ENCODE measurements at places on chromosomes 3 and 15.

DNA sequence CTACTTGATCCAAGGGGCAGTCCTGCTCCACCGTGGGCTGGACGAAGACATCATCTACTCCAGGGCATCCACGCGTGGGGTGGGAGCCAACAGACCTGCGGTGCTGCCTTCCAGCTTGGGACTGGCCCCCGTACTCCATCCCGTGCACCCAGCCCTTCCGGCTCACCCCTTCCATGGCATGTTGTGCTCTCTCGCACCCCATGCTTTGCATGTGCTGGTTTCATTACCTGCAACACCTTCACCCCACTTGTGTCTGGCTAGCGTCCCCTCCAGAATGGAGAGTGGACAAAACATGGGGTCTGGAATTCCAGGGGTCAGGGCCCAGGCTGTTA lies 30.2 kb downstream of the SEMA7A start:
- no peak for DNase-seq

DNA sequence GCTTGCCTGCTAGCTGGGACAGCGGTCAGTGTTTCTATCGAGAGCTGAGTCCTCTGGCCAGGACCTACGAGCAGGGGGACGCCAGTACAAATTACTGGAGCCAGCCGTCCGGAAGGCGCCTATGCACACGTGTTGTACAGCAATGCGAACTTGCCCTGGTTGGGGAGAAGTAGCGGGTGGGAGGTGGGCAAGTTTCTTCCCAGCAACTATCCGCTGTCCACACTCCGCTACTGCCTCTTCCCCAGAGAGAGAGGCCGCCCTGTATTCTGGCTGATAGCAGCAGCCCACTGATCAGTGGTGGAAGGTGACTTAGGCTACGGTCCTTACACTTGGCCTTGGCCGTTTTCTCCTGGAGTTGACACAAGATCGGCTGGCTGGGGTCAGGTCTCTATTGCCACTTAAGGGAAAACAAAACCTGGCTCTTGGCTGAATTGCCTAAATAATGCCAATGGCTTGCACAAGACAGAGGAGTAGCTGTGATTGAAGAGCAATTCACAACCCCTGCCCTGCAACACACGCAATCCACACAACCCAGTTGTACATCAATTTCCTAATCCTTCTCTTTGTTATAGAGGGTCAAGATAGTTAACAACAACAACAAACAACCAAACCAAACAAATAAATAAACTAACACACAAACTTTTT lies 12.8 kb upstream of the SHC4 start:
- no peak for DNase-seq

DNA sequence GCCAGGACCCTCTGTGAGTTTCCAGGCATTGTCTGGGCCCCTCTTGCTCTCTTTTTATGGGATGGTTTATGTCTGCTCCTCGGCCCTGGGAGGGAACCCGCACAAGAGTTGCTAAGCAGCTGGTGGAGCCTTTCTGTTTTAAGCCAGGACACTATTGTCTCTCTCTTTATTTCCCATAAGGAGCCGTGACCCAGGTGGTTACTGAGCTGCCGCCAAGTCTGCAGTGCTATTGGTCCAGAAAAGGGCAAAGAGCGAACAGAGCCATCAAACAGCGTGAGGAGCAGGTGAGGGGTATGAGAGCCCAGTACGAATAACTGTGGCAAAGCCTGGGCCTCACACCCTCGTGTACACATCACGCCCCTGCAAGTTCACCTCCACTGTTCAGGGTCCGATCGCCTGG lies 280.2 kb downstream of the SHQ1 start:
- DNase-seq: no peak

GRCh38 chr3:151787626-151788025 lies 26.3 kb upstream of the AADAC start:
- no peak for DNase-seq

- DNase-seq: no peak
Observed at GRCh38 chr3:121295979-121296378, 249.8 kb downstream of the POLQ start.

GRCh38 chr3:32840086-32840841 lies 22.5 kb downstream of the TRIM71 start:
- DNase-seq: no peak

DNA sequence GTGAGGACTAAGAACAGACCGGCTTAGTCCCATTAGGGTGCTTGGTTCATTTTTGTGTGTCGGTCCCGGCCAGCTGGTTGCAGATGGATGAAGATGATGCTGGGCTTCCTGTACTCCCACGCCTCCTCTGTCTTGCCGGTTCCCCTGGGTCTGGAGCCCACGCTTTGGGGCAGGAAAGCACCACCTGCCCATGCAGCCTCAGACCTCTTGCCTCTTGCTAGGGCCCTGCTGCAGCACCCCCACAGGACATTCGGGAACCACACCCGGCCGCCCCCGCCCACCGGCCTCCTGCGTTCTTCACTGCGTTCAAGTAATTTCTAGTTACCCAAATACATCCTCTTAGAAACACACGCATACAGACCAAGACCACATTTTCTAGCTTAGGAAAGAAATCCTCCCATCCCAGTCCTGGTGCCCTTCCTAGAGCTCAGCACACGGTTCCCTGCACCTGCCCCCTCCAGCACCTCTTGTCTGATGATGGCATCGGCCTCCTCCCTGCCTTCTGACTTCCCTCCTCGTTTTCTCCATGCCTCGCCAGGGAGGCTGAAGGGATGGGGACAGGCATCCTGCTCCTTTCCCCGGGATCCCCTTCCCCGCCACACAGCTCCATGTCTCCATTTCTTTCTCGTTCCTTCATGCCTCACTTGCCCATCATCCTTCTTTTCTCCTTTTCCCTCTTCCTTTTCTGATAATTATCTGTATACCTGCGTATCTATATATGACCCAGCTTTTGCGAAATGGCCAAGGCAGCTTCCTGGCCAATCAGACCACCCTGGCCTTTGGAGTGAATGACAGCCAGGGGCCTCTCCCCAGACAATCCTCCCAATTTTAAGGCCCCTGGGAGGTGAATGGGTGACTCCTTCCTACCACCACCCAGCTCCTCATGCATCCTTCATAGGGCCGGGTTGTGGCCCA lies 30.9 kb downstream of the FAM3D start:
- no peak for DNase-seq

DNA sequence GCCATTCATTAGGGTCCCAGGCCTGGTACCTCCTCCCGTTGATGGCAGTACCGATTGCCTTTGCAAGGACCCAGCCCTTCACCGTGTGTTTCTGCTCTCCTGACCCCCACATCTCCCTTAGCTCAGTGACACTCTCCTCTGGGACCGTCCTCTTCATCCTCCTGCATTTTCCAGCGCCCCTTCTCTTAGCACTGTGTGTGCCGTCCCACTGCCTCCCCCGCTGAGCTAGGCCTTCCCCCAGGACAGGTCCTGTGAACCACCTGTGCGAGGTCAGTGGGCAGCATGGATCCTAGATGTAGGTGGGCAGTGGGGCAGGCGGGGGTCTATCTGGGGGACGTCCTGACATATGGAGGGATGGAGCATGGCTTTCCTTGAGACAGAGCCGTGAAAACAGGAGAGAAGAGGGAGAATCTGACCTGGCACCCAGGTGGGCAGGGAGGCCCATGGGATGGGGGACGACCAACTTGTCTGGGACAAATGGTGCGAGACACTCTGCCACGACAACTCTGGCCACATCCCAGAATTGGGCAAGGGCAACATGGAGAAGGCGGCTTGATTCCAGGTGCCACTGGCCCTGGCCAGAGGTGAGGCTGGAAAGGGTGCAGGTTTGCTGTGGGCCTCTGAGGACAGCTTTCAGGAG lies 87.7 kb upstream of the ALDH1L1 start:
- DNase-seq: no peak

GRCh38 chr3:172102123-172102882 lies 62.9 kb downstream of the FNDC3B start:
- no peak for DNase-seq

- no peak for DNase-seq
Observed at GRCh38 chr15:69359722-69360121, 54.4 kb upstream of the KIF23 start.

GRCh38 chr3:107920538-107920937 lies 170.3 kb downstream of the CD47 start:
- DNase-seq: no peak

- no peak for DNase-seq
Observed at GRCh38 chr15:100341239-100341749, 481 bp downstream of the ADAMTS17 start.

DNA sequence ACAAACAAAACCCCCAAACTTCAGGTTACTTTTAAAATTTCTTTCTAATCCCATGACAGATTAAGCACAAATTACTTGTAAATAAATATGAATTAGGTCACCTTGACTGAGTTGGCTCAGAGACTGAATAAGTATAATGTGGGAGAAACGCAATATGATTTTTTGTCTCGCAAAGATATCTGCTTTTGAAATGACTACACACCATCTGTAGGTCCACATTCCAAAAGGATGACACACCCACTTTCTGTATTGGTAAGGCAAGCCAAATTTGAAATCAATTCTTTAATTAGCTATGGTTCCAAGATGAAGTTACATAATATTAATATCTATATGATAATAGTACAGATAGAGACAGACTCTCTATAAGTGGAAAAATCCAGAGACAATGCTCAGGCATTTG lies 66.9 kb upstream of the CSPG5 start:
- DNase-seq: no peak

DNA sequence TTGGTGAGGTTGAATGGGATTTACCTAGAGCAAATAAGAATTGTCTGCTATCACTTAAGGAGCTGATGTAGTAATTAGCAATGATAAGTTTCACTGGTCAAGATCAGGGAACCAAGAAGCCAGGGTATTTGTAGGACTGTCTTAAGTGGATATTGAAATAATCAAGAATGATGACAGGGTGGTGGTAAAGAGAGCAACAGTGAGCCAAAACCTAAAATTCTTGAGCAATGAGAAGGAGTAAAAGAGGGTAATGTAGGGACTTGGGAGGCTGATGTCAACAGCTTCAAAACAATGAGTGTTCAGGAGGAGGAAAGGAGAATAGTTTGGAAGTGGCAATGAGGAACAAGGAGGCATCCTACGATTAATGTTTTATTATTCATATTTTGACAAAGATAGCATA lies 31.5 kb upstream of the SLC2A2 start:
- DNase-seq: no peak

GRCh38 chr15:92636401-92636907 lies 19.1 kb downstream of the FAM174B start:
- DNase-seq: no peak

- DNase-seq: no peak
Observed at GRCh38 chr3:62238003-62238402, 135.3 kb downstream of the FEZF2 start.

GRCh38 chr3:40582401-40583027 lies 57.8 kb downstream of the ZNF621 start:
- DNase-seq: no peak

DNA sequence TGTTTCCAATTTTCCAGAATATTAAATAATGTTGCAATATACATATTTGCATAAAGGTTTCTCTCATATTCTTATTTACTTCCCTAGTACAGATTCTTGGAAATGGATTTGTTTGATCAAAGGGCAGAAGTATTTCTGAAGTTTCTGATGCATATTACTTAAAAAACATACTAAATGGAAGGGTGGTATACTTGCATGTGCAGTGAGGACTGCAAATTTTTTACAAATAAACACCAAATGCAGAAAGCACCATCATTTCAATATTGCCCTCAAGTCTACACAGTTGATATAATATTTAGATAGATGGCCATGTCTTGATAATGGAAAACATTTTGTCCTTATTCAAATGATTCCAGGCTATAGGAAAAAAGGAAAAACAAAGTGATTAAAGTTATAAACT lies 12.3 kb downstream of the TM4SF18 start:
- no peak for DNase-seq

GRCh38 chr3:28317438-28318022 lies 31.0 kb upstream of the ZCWPW2 start:
- DNase-seq: no peak

- DNase-seq: no peak
Observed at GRCh38 chr3:90062016-90062415, 954.6 kb downstream of the EPHA3 start.

- DNase-seq: no peak
Observed at GRCh38 chr15:26504009-26504408, 268.9 kb downstream of the GABRB3 start.

GRCh38 chr15:57676585-57676984 lies 29.9 kb upstream of the POLR2M start:
- DNase-seq: no peak

GRCh38 chr3:157290766-157291165 lies 130.8 kb upstream of the CCNL1 start:
- DNase-seq: no peak

DNA sequence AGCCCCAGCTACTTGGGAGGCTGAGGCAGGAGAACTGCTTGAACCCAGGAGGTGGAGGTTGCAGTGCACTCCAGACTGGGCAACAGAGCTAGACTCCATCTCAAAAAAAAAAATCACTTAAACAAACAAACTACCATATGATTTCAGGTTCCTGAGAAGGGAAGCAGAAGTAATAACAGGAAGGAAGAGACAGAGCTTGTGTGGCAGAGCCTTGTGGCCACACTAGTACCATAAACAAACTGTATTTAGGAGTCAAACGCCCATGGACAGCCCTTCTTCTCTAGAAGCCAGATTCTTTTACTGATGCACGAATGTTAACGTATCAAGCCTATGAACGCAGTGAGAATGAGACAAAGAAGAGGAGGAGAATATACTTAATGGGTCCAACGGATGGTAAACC lies 12.0 kb downstream of the MTMR10 start:
- no peak for DNase-seq

GRCh38 chr3:56860351-56860750 lies 58.6 kb upstream of the ARHGEF3 start:
- DNase-seq: no peak

GRCh38 chr3:122148941-122149627 lies 34.4 kb upstream of the CASR start:
- DNase-seq: no peak

DNA sequence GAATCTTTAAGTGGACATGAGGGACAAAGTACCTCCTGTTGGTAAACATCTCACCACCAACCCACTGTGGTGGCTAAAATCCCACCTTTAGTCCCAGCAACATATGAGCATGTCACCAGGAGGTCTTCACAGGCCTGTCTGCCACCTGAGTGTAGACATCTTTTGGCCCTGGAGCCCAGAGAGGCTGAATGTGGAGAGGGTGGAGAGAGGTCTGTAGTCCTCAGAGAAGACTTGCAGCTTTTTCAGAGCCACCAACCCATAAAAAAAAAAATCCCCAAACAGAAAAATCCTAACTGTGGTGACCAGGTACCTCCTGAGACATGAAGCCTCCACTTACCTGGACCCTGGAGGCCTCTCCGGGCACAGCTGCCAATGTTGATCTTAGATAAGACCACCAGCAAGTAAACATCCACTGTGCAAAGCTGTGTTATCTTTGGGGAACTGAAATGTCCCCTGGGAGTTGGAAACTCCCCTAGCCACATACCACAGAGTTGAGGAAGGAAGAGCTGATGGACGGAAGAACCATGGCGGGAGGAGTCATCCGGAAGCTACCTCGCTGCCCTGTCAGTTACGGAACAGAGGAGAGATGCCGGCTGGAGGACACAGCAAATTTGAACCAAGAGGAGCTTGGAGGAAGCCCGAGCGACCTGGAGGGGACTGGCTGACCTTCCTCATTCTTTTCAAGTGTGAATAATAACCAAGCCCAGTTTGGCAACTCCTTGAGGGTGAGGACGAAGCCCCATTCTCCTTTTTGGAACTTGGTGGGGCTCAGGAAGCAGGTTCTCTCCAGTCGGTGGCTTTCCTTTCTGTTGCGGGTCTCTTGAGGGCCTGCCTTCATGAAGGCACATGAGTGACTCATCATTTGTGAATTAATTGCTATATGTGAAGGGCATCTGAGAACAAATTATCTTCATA lies at the start of gene GHRL:
GHRL (minus strand) TSS at position 443 of the 915 bp plus-strand sequence. CDS start 2,767 bp downstream, outside the sequence.
- no peak for DNase-seq

Measured in NCI-H2107 (cell line).